ENCODE measurements at places on chromosomes 12 and 14.

- no peak for DNase-seq
These were observed 120.3 kb downstream of the VRK1 start for GRCh38 chr14:96917442-96917963.

GRCh38 chr14:84468153-84468552 lies 1061.8 kb upstream of the FLRT2 start:
- DNase-seq: no peak

DNA sequence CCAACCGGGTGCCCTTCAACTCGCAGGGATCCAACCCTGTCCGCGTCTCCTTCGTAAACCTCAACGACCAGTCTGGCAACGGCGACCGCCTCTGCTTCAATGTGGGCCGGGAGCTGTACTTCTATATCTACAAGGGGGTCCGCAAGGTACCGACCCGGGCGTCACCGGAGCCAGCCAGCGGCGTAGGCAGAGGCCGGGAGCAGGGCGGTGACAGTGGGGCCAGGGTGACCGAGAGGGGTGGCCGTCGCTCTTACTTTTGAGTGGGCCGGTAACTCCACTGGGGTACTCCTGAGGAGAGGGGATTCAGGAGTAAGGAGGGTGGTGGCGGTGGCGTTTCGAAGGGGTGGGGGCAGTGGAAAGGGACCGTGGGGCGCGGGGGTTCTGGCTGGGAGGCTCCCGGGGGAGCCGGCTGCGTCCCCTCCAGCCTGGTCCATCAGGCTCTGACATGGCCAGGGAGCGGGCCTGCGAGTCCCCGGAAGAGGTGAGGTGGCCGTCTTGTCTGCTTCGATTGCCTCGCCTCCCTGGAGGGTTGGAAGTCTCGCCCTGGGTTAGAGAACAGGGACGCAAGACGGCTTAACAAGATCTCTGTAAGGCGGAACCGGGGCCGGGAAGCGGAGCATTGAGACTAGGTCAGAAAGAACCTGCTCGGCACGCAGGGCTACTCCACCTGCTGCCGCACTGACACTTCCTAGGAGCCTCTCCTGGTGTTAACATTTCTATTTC lies 491 bp downstream of the WDR20 start:
- no peak for DNase-seq

DNA sequence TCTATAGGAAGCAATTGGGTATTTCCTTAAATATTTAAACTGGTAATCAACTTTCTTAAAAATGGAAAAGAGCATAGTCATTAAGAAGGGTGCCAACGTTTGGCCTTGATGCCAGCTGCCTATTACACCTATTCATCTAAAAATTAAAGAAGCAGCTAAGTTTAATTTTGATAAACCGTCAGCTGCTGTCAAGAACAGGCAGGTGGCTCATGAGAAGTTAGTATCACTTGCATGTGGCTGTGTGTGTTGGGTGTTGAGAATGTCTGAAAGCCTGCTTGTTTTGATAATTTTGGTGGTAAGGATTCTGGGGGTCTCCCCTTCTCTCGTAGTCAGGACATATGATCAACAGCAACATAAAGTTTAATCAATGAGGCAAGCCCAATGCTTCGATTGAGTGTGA lies 6.5 kb downstream of the GLRX5 start:
- no peak for DNase-seq

GRCh38 chr12:30519535-30519934 lies 176.1 kb downstream of the IPO8 start:
- DNase-seq: no peak

- DNase-seq: no peak
These were observed 593 bp downstream of the UNC119B start for GRCh38 chr12:120710805-120711296.

- DNase-seq: no peak
These were observed 107.0 kb downstream of the HELB start for GRCh38 chr12:66409195-66409871.

- no peak for DNase-seq
These were observed 667.2 kb downstream of the GALC start for GRCh38 chr14:87325741-87326140.

DNA sequence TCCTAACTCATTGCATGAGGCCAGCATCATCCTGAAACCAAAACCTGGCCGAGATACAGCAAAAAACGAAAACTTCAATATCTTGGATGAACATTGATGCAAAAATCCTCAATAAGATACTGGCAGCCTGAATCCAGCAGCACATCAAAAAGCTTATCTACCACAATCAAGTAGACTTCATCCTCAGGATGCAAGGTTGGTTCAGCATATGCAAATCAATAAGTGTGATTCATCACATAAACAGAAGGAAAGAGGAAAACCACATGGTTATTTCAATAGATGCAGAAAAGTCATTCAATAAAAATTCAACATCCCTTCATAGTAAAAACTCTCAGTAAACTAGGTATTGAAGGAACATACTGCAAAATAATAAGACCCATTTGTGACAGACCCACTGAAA lies 56.5 kb upstream of the PPFIA2 start:
- DNase-seq: no peak

DNA sequence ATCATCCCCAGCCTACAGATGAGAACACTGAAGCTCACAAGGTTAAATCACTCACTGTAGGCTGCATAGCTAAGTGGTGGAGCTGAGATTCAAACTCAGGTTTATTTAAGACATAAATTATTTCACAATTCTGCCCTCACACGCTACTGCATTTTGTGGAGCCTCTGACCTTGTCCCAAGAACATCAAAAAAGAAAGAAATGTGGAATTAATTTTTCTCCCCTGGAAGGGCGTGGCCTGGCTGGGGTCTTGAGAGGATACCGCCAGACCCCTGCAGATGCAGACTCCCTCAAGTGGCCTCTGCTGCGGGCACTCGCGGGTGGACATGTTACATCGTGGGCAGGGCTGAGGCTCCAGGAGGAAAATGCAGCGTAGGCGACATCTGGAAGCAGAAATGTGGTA lies 40.6 kb downstream of the LTBP2 start:
- DNase-seq: no peak

GRCh38 chr12:96189781-96190180 lies 4.4 kb upstream of the ELK3 start:
- no peak for DNase-seq

DNA sequence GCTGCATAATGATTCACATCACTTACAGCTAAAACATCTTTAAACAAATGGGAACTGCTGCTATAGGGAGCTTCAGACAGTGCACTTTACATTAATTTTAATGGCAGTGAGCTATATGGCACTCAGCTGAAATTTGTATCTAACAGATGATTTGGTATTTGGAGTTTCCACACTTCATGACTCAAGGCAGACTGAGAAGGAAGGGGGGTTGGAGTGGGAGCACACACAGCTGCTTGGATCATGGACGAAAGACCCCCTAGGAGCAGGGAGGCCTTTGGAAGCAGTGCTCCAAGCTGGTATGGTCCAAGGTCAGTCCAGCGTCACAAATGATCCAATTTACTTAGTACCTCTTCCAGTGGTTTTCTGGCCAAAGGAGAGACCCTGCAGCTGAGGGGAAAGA lies 389.7 kb downstream of the FUT8 start:
- DNase-seq: no peak

- no peak for DNase-seq
These were observed 14.0 kb upstream of the DPF3 start for GRCh38 chr14:72907886-72908285.

DNA sequence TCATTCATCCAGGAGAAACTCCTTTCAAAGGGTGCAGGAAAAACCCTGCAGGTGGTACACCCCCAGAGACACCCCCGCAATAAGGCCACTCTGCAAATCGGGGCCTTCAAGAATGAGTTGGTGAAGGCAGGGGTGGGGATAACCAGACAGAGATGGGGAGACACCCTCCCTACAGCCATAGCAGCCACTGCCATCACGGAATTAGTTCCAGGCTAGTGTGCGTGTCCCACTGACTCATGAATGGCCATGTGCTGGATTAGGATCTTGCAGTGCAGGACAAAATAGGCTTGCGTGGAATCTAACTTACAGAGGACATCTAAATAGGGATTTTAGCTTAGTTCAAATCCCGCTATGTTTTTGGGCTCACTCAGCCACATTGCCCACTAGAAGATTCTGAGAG lies 37.8 kb downstream of the SPRING1 start:
- no peak for DNase-seq

DNA sequence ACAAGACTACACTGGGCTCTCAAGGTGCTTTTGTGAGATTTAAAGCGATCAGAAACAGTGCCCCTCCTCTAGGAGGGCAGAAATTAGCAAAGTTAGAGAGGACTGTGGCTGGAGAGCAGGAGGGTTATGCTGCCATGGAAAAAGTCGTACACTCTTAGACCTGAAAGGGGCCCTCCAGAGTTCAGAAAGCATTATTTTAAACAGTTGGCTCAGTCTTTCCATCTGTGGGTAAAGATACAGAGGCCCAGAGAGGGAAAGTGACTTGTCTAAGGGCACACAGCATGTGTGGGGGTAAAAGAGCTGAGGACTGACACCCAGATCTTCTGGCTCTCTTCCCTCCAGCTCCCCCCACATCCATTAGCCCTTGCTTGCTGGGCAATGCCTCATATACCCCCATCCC lies 47.1 kb downstream of the FOXN4 start:
- no peak for DNase-seq

DNA sequence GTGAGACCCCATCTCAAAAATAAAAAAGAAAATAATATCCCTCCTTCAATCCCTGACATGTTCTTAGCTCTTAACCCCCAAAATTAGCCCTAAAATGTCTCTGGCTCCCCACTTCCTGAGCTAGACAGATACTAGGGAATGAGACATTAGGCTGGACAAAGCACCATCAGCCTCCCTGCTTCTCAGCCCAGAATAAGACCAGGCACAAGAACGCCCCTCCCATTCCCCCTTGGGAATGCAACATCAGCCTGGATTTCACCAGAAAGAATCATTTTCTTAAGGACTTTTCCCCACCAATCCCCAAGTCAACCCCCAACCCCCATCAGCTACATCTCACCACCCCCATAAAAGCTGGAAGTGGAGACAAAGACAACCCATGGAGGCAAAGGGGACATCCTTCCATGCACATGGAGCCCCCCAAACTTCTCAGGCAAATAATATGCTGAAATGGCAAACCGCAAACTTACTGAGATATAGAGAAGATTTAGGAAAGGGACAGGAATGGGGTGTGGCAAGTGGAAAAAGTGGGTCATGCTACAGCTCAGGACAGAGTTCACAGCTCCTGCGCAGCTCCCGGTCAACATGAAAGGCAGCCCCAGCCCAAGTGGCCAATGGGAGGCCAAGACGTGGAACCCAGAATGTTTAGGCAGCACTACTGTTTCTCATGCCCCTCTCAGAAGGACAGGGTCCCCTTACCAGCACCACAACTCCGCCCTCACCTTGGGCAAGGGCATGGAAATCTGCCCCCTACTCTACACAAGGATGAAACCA lies 2.7 kb downstream of the CHD4 start:
- no peak for DNase-seq

GRCh38 chr14:68409387-68409786 lies 383.5 kb downstream of the ZFP36L1 start:
- DNase-seq: no peak

- no peak for DNase-seq
These were observed 63.9 kb downstream of the MYRFL start for GRCh38 chr12:69888901-69889300.

DNA sequence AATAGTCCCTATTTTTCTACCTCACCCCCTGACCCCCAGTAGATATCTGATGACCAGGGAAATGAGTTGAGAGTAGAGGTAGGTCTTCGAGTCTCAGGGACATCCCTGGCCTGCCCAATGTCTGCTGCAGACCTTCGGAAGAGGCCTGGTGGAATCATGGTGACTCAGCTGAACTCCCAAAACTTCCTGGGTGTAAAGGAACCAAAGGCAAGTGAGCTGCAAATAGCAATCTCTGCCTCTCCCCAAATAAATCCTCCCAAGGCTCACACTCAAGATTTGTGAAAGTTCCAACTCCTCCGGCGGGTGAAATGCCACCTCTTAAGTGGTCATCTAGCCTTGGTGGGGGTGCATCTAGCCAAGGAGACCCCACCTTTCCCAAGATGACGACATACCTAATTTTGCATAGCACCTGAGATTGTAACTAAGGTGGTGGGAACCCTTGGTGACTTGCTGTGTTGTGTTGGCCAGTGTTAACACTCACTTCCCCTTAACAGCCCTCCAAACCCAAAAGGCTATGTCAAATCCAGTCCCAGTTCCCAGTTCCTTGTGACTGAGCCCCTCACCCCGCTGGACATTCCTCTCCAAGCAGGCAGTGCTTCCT lies 6.3 kb downstream of the ZFP36L1 start:
- DNase-seq: no peak

GRCh38 chr12:123264642-123265041 lies 7.0 kb downstream of the CDK2AP1 start:
- no peak for DNase-seq

DNA sequence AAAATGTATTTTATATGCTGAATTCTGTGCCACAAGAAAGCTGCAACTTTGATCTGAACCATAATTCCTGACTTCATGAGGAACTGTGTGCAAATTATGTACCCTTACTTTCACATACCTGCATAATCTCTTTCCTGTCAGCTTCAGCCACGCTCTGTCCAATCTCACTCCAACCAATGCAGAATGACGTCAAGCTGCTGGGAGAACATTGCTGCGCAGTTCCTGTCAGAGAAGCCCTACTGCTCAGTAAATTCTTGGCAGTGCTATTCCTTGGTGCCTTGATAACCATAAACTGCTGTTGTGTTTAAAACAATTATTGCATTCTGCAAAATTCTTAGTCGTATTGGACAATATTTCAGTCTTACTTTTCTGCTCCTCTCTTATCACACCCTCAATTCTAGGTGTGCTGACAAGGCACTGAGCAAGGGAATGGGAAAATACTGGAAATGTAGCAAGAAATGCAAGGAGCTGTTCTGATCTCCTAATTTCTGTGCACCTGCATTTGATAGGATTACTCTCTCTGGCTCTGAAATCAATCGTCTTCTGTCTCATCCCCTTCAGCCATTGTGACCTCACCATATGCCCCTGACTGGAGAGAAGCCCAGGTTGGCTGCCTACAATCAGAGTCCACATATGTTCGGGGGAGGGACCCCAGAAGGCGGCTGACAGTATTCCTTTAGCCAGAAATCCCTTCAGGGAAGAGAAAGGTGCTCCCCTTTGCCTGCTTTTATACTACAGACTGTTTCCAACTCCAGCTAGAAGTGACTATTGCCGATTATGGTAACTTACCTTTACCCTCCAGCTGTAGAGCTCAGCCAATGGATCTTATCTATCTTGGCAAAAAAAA lies 274.9 kb upstream of the NOVA1 start:
- no peak for DNase-seq

DNA sequence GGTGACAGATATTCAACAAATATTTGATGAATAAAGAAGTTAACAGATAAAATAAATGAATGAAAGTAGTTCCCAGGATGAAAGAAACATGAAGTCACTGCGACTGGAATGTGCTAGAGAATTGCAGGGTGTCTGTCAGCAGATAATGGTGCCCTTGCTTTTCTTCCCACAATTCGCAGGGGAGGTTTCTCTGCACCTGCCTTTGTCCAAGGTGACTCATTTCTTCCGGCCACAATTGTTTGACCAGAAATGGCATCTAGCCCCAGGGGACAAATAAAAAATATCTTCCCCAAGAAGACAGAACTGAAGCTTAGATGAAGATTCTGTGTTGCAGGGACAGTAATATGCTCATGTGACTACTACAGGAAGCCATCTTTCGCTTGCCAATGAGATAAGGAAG lies 316.1 kb upstream of the TBX3 start:
- no peak for DNase-seq

Measured in urinary bladder (tissue), 4 donors.